ENCODE measurements at places on chromosomes 2 and 18.

- no peak for DNase-seq
These were observed 25.5 kb upstream of the ALMS1 start for GRCh38 chr2:73359915-73360697.

- DNase-seq = no peak
These were observed 225.1 kb upstream of the SALL3 start for GRCh38 chr18:78754311-78755043.

- no peak for DNase-seq
These were observed 22.8 kb downstream of the CRACDL start for GRCh38 chr2:98912957-98913915.

DNA sequence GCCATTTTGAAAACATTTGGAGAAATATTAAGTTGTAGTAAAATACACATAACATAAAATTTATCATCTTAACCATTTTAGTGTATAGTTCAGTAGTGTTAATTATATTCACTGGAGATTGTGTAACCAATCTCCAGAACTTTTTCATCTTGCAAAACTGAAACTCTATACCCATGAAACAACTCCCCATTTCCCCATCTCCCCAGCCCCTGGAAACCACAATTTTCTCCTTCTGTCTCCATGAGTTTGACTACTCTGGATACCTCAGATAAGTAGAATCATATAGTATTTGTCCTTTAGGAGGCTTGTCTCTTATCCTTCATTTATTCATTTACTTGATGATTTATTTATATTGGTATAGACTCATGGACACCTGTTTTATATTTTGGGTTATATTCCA lies 392.9 kb downstream of the SETBP1 start:
- DNase-seq = no peak

DNA sequence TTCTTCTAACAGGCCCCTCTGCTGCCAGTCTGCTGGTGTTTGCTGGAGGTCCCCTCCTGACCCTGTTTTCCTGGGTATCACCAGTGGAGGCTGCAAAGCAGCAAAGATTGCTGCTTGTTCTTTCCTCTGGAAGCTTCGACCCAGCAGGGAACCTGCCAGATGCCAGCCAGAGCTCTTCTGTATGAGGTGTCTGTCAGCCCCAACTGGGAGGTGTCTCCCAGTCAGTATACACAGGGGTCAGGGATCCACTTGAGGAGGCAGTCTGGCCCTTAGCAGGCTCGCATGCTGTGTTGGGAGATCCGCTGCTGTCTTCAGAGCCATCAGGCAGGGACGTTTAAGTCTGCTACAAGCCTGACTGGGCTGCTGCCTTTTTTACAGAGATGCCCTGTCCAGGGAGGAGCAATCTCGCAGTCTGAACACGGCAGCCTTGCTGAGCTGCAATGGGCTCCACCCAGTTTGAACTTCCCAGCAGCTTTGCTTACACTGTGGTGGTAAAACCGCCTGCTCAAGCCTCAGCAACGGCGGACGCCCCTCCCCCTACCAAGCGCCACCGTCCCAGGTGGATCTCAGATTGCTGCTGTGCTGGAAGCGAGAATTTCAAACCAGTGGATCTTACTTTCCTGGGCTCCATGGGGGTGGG lies 29.9 kb downstream of the CHCHD5 start:
- DNase-seq = no peak

GRCh38 chr2:183995632-183996031 lies 602.7 kb upstream of the ZNF804A start:
- no peak for DNase-seq

- no peak for DNase-seq
These were observed 44.1 kb downstream of the NCK2 start for GRCh38 chr2:105788670-105789290.
